Activated CD4-positive, alpha-beta memory T cell treated with anti-CD3 and anti-CD28 coated beads, Interleukin-2, amount 10 ng/mL, durations not matched to agents 7 days and 5 days (primary cell): ENCODE measurements at places on chromosomes 4 and X. TPM values are rescaled to one million over a fixed set of nuclear protein-coding genes. Genes with fewer than 3 reads are reported as not detected.

Gene EPHA5
- not detected for total RNA-seq

Gene TRPC3
- total RNA-seq, result 0.70 TPM

Gene KLKB1
- not detected for total RNA-seq

Gene ZCCHC18
- 2.8 TPM for total RNA-seq

Gene IL15
- 3.9 TPM for total RNA-seq

Gene ZFP92
- 1.9 TPM for total RNA-seq

GRCh38 chrX:45502396-45502795 lies 301.7 kb upstream of the DIPK2B start:
- peaks cover 6% of the 10 kb centered on the region for H3K4me1 ChIP-seq
- no peak for DNase-seq
- H3K27me3 ChIP-seq, result peaks cover 5% of the 10 kb centered on the region

GRCh38 chr4:94523617-94524016 lies 71.9 kb downstream of the PDLIM5 start:
- H3K4me1 ChIP-seq, result peaks cover 2% of the 10 kb centered on the region
- no peak for DNase-seq
- no peak overlapping the region for H3K4me3 ChIP-seq
- H3K27me3 ChIP-seq, result no peaks in the 10 kb centered on the region
- no peak overlapping the region for H3K27ac ChIP-seq

DNA sequence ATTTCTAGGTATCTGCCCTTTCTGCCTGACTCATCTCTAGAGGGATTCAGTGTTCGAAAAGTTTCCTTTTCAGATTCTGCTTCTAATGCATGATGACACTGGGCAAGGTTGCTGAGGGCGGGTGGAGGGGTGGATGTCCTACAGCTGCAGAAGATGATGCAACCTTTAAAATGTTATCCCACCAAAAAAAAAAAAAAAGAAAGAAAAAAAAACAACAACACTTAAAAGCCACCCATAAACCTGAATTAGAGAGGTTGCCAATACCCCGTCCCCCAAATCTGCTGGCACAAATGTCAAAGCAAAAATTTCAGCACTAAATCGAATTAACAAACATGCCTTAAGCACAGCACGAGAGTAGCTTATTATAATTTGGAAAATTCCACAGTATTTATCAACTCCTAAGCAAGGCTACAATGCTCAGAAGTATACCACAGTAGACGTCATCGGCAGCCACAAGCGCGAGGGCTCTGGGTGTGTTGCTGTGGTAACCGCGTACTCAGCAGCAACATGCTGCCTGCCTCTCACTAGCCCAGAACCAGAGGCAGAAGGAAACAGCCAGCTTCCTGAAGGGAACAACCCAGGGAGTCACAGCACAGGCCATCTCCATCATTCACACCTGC lies 167.5 kb upstream of the MAP3K15 start:
- H3K4me1 ChIP-seq, result peaks cover 85% of the 10 kb centered on the region
- peak overlapping the region; percentile 70 for H3K4me3 ChIP-seq
- no peaks in the 10 kb centered on the region for H3K27me3 ChIP-seq
- peaks cover 69% of the 10 kb centered on the region for H3K36me3 ChIP-seq
- DNase-seq, result peak; percentile 85

GRCh38 chr4:56060036-56060435 lies 111.3 kb downstream of the CEP135 start:
- H3K4me1 ChIP-seq, result no peaks in the 10 kb centered on the region
- DNase-seq, result no peak
- no peak overlapping the region for H3K27ac ChIP-seq
- no peaks in the 10 kb centered on the region for H3K36me3 ChIP-seq
